Caki2 (cell line): ENCODE measurements at places on chromosomes 1 and 21. TPM values are rescaled to one million over a fixed set of nuclear protein-coding genes. Genes with fewer than 3 reads are reported as not detected.

NCF2 gene
- total RNA-seq, result 3.1 and 9.9 TPM in 2 replicates

SEC16B gene
- total RNA-seq, result 4.2 and 25.5 TPM in 2 replicates

C1orf115 gene
- 11.2 and 22.0 TPM in 2 replicates for total RNA-seq

HPCAL4 gene
- total RNA-seq, result 0.03 TPM in 1 of 2 replicates, not detected in the other

DNA sequence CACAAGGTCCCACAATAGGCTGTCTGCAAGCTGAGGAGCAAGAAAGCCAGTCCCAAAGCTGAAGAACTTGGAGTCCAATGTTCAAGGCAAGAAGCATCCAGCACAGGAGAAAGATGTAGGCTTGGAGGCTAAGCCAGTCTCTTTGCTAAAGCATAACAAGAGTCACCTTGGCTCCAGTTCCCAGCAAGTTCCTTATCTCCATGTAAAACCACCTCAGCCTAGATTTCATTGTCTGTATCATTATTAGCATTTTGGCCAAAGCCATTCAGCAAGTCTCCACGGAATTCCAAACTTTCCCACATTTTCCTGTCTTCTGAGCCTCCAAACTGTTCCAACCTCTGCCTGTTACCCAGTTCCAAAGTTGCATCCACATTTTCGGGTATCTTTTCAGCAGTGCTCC is 36.9 kb downstream of the PIGM start:
- no peak for DNase-seq

GRCh38 chr21:34526241-34526617 is 14.2 kb upstream of the KCNE1 start:
- no peak for DNase-seq

DNA sequence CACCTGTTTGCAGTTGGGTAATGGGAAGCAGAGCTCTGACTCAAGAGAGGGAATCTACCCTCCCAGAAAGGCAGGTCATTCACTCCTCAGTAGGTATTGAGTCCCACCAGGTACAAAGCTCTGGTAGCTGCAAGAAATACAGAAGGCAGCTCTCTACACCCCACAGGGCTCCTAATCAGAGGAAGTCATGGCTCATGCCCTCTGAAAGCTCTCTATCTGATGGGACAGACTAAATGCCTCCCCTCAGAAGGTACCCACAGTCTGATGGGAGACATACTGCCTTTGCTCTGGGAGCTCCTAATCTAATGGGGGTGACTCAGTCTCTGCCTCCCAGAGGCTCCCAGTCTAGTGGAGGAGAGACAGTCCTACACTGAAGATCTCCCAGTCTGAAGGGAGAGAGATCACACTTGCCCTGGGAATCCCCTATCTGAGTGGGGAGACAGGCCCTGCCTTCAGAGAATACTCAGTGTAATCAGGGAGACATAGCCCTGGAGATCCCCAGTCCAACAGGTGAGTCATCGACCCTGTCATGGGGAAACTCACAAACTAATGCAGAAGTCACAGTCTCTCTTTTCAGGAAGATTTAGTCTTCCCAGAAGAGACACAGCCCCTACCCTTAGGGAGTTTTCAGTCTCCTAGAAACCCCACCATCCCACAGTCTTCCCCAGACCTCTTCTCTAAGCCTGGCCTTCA is 23.7 kb downstream of the CAMK1G start:
- DNase-seq, result peak; percentile 67

DNA sequence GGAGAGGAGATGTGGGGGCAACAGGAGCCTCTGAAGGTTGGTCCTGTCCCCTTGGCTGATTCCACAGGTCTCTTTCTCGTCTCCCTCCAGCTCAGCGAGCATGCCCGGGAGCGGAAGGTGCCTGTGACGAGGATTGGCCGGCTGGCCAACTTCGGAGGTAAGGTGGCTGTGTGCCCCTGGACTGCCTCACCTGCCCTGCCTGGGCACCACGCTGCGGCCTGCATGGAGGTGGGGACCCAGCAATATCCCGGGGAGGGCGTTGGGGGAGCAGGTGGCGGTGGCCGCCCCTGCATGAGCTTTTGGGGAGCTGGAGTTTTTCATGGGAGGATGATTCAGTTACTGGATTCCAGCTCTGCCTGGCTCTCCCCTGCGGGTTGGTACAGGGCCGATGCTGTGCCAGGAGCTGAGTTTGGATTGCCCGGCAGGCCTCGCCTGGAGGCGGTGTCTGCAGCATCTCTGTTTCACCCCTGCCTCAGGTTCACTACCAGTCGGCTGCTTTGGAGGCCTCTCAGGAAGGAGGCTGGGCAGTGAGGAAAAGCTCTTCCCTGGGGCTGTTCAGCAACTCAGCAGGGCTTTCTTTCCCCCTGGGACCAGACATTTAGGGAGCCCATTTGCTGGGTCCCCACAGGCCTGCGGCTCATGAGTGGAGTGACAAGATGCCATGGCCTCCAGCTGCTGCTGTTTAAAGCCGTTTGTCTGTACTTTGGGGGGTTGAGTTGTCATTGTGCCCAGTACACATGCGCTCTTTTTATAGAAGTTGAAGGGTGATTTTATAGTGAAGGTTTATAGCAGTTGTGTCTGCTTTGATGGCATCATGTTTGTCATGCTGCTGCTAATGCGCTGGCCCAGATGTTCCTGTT is 25.7 kb downstream of the COQ8A start:
- no peak for DNase-seq

DNA sequence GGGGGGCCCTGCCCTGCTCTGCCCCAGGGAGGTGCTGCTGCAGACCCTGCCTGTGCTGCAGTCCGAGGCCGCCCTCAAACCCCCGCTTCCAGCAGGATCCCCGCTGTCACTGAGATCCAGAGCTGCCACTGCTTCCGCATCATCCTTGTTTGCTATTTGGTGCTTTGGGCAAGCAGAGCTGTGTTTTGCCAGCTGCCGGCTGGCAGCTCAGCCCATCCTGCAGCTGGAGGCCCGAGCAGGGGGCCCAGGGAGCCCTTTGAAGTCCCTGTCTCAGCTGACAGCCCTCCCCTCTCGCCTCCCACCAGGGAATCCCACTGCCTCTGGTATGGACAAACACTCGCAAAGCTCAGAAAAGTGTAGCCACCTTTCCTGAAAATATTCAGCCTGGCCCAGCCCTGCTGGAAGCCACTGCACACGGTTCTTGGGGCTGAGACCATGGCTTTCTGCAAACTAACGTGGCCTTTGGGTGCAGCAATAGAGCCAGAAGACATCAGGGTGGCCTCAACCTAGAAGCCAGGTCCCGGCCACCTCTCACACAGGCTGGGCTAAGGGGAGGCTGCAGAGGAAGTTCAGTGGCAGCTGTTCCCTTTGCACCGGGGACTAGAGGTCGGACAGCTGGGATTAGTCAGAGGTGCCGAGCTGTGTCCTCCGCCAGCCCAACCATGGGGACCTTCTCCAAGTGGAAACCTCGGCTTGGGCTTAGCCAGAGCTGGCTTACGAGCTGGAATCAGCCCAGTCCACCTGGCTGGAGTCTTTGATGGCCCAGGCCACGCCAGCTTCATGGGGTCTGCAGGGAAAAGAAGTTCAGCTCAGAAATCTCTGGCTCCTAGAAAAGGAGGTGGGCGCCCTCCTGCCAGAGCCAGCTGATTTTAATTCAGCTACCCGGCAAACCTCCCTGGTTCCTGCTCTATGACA is 107.1 kb downstream of the SPSB1 start:
- no peak for DNase-seq

- peak; percentile 47 for DNase-seq
Observed at GRCh38 chr1:27284425-27285273, 37.3 kb upstream of the TMEM222 start.
